ENCODE measurements at places on chromosomes 1 and 21.

GRCh38 chr1:239616673-239617072, 230.3 kb downstream of the CHRM3 start:
- no peak for DNase-seq

GRCh38 chr1:19808351-19808750, 6.7 kb downstream of the RNF186 start:
- DNase-seq = no peak

DNA sequence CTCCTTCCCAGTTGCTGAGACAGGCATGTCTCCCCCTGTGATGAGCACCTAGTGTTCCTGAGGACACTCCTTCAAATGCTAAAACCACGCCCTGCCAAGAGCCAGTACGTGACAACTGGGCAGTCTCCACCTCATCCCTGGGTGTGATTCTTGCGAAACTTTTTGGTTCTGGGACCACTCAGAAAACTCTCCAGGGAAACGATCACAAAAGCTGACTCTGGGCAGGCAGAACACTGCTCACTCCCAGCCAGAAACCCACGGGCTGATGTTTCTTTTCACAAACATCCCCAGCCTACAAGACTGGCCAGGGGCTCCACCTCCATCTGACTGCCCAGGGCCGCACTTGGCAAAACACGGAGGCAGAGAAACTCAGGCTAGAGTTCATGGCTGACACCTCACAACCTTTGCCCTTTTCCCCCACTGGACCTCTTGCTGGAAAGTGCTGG, 24.4 kb downstream of the DHRS3 start:
- DNase-seq = peak; percentile 41

DNA sequence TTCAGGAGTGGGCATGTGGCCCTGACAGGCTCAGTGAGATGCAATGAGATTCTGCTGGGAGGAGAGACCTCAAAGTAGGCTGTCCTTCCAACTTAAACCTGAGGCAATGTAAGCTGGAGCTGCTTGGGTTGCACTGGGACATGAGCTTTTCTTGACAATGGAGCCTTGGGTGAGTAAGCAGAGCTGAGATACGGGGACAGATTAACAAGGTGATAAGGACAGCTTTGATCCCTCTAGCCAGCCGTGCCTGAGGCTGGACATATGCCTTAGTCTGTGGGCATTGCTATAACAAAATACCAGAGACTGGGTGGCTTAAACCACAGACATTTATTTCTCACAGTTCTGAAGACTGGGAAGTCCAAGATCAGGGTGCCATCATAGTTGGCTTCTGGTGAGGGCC, 18.3 kb upstream of the NGF start:
- no peak for DNase-seq

GRCh38 chr1:109294481-109294880, 11.5 kb upstream of the PSRC1 start:
- DNase-seq = no peak

GRCh38 chr1:16145030-16145661, 10.7 kb downstream of the EPHA2 start:
- DNase-seq = no peak

- peak; percentile 3 for DNase-seq
Observed at GRCh38 chr1:236176337-236177336, 34.3 kb downstream of the GPR137B start.

DNA sequence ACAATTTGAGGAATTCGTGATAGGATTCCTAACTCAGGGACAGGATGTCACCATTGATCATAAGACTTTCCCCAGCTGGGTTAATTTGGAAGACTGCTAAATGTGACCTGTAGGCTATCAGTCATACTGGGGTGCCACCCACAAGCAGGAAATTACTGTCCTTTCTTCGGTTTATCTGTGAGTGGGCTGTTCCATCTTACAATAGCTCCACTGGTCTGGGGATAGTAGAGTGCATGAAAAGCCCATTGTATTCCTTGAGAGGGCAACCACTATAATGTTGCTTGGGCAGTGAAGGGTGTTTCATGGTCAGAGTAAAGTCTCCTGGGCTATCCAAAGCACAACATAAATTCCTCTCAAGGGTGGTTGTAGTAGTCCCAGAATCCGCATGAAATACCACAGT, 1523.0 kb upstream of the B3GALT2 start:
- no peak for DNase-seq

DNA sequence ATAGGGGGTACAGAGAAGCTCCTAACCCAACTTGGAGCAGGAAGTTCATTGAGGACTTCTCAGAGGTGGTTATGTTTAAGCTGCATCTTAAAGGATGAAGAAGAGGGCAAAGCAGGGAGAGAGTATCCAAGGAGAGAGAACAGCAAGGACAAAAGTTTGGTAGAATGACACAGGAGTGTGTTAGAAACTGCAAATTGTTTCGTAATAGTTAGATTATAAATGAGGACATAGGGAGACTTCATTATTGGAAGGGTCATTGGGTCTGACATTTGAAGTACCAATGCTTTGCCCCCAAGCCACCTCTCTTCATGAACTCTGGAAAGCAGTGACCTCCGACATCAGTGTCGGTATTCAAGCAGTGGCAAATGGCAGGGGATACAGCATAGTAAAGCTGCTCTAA, 209.6 kb upstream of the JUN start:
- DNase-seq = no peak

DNA sequence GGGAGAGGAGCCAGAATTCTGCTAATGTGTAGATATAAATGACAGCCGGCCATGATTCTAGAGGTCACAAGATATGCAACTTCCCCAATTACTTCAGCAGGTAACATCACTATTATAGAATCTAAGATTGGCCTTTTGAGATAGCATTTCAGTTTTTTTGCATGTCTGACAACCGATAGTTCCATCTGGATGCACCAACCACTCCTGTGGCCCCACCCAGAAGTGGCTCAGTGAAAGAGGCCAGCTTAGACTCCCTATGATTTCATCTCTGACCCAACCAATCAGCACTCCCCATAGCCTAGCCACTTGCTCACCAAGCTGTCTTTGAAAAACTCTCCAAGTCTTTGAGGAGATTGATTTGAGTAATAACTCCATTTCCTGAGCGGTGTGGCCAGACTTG, 30.3 kb upstream of the NUF2 start:
- no peak for DNase-seq

DNA sequence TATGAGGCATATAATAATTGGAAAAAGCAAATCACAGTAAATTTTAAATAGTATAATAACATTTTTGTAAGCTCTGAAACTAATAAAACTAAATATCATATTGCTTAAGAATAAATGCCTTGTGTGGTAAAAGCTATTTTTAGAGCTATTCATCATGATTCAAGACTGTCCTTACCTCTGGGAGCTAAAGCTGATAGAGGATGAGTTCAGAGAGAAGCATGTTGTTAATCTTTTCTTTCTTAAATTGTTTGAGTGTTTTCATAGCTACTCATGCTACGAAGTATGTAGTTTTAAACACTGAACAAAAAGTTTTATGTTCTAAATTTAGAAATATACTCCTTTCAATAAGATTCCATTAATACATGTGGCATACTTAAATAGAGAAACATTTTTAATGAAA, 30.5 kb downstream of the IFI16 start:
- DNase-seq = no peak

- no peak for DNase-seq
Observed at GRCh38 chr1:167093846-167094516, at the start of gene STYXL2. STYXL2 (plus strand) TSS chr1:167094075; CDS start chr1:167094850, 775 bp downstream.

DNA sequence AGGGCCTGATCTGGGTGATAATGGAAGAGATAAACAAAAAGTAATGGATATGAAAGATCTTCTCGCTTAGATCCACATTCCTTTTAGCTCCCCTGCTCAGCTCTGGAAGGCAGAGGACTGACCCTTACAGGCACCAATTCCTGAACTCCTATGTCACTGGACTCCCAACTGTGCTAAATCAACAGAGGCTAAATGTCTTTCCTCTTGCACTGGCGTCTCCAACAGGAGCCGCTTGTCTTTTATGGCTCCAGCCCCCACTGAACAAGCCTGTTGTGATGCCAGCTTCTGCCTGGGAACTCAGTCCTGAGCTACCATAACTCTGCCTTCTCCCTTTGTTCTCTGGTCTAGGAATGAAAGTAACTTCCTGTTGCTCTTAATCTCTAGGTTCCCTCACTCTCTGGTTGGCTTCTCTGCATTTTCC, 142.1 kb upstream of the COL11A1 start:
- DNase-seq = no peak

DNA sequence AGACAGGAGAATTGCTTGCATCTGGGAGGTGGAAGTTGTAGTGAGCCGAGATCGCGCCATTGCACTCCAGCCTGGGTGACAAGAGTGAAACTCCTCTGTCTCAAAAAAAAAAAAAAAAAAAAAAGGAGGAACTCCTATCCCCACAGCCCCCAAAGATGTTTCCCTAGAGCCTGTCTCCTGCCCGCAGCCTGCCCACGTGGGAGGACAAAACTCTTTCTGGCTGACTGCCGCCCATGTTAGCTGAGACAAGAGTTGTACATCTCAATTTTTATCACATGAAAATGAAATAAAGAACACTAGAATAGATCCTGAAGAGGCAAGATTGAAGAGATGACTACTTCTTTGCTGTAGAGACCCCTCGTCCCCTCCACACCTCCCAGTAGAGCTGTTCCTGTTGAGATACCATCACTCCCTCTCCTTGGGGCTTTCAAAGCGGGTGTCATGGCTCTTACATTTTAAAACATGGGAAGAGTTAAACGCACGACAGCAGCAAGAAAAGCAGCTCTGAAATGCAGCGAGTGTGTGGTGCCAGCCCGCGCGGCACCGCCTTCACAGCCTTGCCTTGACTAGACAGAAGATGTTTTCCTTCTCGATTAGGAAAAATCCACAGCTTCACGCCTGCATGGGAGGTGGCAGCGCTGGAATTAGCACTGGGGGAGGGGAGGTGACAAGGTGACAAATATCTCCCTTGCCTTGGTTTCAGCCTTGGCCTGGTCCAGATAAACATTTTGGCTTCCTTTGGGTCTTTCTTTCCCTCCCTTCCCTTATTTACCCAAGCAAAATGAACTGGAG, 253.4 kb upstream of the CSF3R start:
- no peak for DNase-seq

GRCh38 chr21:46562964-46563607, 41.8 kb downstream of the S100B start:
- no peak for DNase-seq

- DNase-seq = no peak
Observed at GRCh38 chr1:229619614-229620013, 6.3 kb downstream of the TAF5L start.

GRCh38 chr21:8992731-8993174, 1528.6 kb upstream of the TPTE start:
- no peak for DNase-seq

GRCh38 chr1:36023098-36023769, 60.7 kb upstream of the TEKT2 start:
- no peak for DNase-seq

DNA sequence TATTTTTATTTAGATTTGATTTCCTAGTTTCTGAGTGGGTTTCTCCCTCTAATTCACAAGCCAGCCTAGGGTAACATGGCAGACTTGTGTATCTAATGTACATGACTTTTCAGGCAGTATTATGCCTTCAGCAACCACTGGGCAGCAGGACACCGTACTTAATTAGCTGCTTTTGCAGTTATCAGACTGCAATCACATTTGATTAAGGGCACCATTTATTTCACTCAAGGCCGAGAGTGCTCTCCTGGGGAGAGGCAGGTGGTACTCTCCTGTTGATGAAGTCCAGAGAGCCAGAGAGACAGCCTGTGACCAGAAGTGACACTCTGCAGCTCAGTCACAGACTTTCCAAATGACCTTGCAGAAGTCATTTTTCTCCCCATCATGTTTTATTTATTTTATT, 18.7 kb downstream of the CYYR1 start:
- DNase-seq = no peak

- DNase-seq = peak; percentile 72
Observed at GRCh38 chr1:205976708-205977401, 26.3 kb downstream of the RAB7B start.

DNA sequence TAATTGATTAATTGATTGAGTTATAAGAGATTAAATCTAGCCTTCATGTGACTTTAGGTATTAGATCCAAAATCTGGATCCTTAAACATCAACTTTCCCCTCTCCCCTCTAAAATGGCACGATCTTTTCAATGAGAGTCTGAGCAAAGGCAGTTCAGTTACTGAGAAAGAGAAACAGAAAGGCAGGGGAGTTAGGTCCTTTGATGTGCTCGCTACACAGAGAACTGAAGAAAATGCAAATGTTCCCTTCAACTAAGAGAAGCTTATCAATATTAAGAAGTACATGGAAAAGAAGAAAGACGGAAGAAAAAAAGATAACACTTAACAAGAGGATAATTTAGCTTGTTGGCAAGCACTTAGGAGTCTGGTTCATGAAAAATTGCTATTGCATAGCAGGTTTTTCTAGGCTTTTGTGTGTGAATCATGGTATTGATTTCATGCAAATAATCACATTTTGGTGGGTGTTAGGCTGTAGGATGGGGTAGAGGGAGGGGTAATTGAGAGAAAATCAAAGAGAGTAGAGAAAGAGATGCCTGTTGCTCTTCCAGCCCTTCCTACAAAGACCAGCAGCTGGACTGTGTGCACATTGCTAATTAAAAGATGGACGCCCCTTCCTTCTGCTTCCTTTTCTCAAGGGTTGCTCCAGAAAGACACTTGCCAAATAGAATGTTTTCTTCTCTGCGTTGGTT, 307.6 kb upstream of the PLXNA2 start:
- no peak for DNase-seq

- no peak for DNase-seq
Observed at GRCh38 chr1:54968551-54968950, 11.9 kb upstream of the TMEM61 start.

- DNase-seq = no peak
Observed at GRCh38 chr1:65688215-65688566, 104.5 kb upstream of the PDE4B start.

DNA sequence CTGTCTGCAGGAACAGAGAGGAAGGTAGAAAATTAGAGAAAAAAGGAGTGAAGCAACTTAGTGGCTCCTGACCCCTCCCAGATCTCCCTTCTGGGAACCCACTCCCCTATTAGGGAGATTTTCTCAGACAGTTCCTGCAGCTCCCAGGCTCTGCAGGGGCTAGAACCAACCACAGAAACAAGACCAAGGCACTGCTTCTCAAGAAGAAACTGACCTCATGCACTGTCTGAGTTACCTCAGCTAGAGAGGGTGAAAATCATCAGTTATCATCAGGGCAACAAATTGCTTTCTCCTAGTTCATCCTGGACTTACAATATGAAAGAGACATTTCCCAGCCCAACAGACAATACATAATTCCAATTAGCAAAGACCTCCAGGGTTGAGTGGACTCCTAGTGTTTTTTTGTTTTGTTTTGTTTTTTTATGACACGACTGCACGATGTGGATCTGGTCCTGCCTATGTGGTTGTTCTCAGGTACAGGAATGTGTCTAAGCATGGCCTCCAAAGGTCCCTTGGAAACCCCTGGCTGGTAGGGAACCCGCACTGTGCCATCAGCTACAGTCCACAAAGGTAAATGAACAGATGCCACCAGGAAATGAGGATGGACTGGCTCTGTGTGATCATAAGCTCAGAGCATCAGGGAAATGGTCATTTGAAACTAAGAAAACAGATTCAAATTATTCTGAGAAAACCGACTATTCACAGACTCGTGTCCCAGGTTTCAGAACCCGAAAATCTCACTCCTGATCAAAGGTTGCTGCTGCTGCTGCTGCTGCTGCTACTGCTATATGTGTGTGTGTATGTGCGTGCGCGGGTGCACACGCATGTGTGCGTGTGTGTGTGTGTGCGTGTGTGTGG, 65.3 kb downstream of the LAMC2 start:
- no peak for DNase-seq

GRCh38 chr1:245484176-245484575, 329.4 kb downstream of the KIF26B start:
- no peak for DNase-seq
